Activated CD4-positive, alpha-beta T cell treated with anti-CD3 and anti-CD28 coated beads, Interleukin-2, amount 10 ng/mL, durations not matched to agents 7 days and 5 days (primary cell): ENCODE measurements at places on chromosomes 2 and 18. TPM values are rescaled to one million over a fixed set of nuclear protein-coding genes. Genes with fewer than 3 reads are reported as not detected.

TRPM8 gene
- not detected for total RNA-seq

GRCh38 chr2:112794841-112795240 is 10.5 kb upstream of the IL1A start:
- H3K36me3 ChIP-seq, result peaks cover 7% of the 10 kb centered on the region
- H3K4me3 ChIP-seq, result no peak overlapping the region
- no peak for DNase-seq
- peak overlapping the region; percentile 33 for H3K27ac ChIP-seq
- H3K4me1 ChIP-seq, result peaks cover 28% of the 10 kb centered on the region
- H3K27me3 ChIP-seq, result no peaks in the 10 kb centered on the region

DNA sequence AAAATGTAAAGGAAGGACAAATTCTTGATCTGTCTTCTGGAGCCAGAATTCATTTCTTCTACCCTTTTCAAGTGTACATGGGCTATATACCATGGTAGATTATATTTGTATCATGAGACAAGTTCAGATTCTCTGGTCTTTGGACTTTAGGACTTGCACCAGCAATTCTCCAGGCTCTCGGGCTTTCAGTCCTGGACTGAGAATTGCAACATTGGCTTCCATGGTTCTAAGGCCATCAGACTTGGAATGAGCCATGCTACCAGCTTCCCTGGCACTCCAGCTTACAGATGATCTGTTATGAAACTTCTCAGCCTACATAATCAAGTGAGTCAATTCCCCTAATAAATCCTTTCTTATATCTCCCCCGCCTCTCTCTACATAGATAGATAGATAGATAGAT is 33.3 kb downstream of the SRD5A2 start:
- no peaks in the 10 kb centered on the region for H3K36me3 ChIP-seq
- H3K27ac ChIP-seq, result no peak overlapping the region
- no peak for DNase-seq
- peaks cover 7% of the 10 kb centered on the region for H3K27me3 ChIP-seq
- no peaks in the 10 kb centered on the region for H3K4me1 ChIP-seq
- no peak overlapping the region for H3K4me3 ChIP-seq

CNOT9 gene
- total RNA-seq, result 71.0 TPM

DNA sequence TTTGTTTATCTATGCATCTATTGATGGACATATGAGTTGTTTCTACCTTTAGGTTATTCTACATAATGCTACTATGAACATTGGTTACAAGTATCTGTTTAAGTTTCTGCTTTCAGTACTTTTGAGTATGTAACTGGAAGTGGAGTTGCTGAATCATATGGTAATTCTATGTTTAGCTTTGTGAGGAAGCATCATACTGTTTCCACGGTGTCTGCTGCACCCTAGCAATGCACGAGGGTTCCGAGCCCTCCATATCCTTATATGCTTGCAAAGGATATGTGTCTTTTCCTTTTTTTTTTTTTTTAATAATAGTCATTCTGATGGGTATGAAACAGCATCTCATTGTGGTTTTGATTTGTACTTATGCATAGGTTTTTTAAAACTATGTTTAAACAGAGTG is 83.7 kb downstream of the FMNL2 start:
- H3K4me3 ChIP-seq, result no peak overlapping the region
- DNase-seq, result no peak
- peaks cover 14% of the 10 kb centered on the region for H3K4me1 ChIP-seq

GRCh38 chr2:136124805-136125204 is 6.9 kb upstream of the CXCR4 start:
- H3K4me1 ChIP-seq, result peaks cover 78% of the 10 kb centered on the region
- peaks cover 34% of the 10 kb centered on the region for H3K27me3 ChIP-seq
- H3K27ac ChIP-seq, result peak overlapping the region; percentile 3

GRCh38 chr2:9234680-9235146 is 28.1 kb downstream of the ASAP2 start:
- H3K27me3 ChIP-seq, result peaks cover 18% of the 10 kb centered on the region
- no peak overlapping the region for H3K4me3 ChIP-seq
- H3K27ac ChIP-seq, result no peak overlapping the region
- no peaks in the 10 kb centered on the region for H3K36me3 ChIP-seq

DNA sequence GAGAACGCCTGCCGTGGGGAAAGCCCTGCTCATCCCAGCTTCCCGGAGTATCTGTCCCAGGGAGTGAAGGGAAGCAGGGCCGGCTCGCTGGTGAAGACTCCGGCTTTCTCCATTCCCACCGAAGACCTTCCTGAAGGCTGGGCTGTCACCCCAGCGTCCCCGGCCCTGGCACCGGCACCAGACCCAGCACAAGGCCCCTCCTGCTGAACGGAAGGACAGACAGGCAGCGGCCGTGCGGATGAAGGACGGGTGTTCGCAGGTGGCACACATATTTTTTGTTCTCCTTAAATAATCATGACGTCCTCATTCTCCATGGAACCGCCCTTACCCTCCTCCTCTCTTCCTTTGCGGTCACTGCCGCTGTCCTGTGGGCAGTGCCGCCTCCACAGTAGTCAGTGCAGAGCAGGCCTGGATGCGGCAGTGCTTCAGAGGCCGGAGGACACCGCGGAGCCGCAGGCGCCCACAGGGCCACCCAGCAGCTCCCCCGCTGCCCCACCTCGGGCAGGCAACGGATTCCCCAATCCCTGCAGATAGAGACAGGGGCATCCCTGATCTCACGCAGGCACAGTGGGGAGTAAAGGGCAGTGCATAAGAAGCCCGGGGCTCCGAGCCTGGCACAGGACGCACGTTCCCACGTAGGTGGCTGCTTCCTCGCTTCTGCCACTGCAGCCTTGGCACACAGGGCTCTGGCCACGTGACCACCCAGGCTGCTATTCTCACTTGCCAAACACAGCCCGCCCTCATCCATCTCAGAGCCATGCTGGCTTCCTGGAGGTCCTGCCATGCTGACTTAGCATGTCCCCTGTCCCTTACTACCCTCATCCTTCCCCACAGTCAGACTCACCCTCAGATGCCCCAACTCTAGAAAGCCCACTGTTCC is 229.7 kb downstream of the EIPR1 start:
- no peak overlapping the region for H3K27ac ChIP-seq
- H3K36me3 ChIP-seq, result peaks cover 15% of the 10 kb centered on the region
- H3K27me3 ChIP-seq, result no peaks in the 10 kb centered on the region
- DNase-seq, result no peak

- H3K4me1 ChIP-seq, result no peaks in the 10 kb centered on the region
- no peak overlapping the region for H3K4me3 ChIP-seq
- no peak for DNase-seq
- no peaks in the 10 kb centered on the region for H3K36me3 ChIP-seq
- H3K27ac ChIP-seq, result no peak overlapping the region
These were observed 942 bp upstream of the CETN1 start for GRCh38 chr18:579238-579637.

GRCh38 chr2:61055557-61055956 is 10.1 kb upstream of the SANBR start:
- H3K4me3 ChIP-seq, result no peak overlapping the region
- no peaks in the 10 kb centered on the region for H3K27me3 ChIP-seq
- H3K27ac ChIP-seq, result no peak overlapping the region

HNMT gene
- total RNA-seq, result not detected

GALNT13 gene
- not detected for total RNA-seq

SPR gene
- 0.12 TPM for total RNA-seq

PARD6G gene
- 0.22 TPM for total RNA-seq

DNA sequence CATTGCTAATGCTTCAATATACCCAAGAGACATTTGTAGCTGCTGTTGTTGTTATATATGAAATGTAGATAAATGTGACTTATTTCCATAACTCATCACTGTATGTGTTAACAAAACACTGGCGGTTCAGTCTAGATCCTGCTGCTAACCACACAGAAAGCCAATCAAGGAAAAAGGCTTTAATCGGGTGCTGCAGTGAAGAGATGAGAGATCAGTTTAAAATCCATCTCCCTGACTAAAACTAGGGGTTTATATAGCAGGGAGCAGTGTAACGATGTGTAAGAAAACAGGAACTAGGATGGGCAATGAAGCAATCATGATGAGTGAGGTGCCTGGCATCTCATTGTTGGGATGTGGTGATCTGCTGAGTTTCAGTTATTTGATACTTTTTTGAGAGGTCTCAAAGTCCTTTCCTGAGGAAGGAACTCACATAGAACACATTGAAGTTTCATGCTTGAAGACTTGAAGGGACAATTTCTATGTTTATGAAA is 677.7 kb upstream of the CDH7 start:
- H3K4me3 ChIP-seq, result no peak overlapping the region
- no peaks in the 10 kb centered on the region for H3K36me3 ChIP-seq
- no peak overlapping the region for H3K27ac ChIP-seq
- H3K4me1 ChIP-seq, result no peaks in the 10 kb centered on the region
- no peaks in the 10 kb centered on the region for H3K27me3 ChIP-seq
- no peak for DNase-seq

EVA1A gene
- not detected for total RNA-seq

ADD2 gene
- 19.5 TPM for total RNA-seq

GRCh38 chr18:63339920-63340484 is 20.4 kb upstream of the BCL2 start:
- peak; percentile 58 for DNase-seq
- H3K4me3 ChIP-seq, result no peak overlapping the region
- H3K36me3 ChIP-seq, result peaks cover 41% of the 10 kb centered on the region
- H3K27ac ChIP-seq, result no peak overlapping the region
- H3K27me3 ChIP-seq, result no peaks in the 10 kb centered on the region

DNA sequence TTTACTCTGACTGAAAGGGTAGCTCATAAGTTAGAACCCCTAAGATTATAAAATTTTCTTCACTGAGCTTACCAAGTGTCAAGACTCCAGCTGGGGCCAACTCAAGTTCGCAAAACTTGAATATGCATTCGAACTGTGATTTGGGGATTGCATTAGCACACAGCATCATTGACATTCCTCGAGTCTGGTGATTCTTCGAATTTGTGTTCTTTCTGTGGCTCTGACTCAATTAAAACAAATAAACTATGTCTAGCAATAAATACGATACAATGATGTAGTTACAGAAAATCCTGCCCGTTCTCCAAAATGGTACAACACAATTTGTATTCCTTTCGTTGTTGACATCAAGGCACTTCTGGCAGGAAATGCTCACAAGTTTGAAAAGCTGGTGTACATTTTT is 11.1 kb downstream of the CCL20 start:
- H3K36me3 ChIP-seq, result no peaks in the 10 kb centered on the region
- no peak overlapping the region for H3K27ac ChIP-seq
- peaks cover 9% of the 10 kb centered on the region for H3K27me3 ChIP-seq
- DNase-seq, result no peak

CMPK2 gene
- 96.0 TPM for total RNA-seq

- no peak overlapping the region for H3K4me3 ChIP-seq
- no peak for DNase-seq
- H3K36me3 ChIP-seq, result no peaks in the 10 kb centered on the region
- H3K27ac ChIP-seq, result no peak overlapping the region
These were observed 247.9 kb upstream of the SYT4 start for GRCh38 chr18:43525169-43525568.

DOK1 gene
- total RNA-seq, result 34.4 TPM

GRCh38 chr2:218893349-218894150 is 12.9 kb downstream of the WNT10A start:
- peak overlapping the region; percentile 83 for H3K27ac ChIP-seq
- H3K27me3 ChIP-seq, result peaks cover 46% of the 10 kb centered on the region
- no peaks in the 10 kb centered on the region for H3K36me3 ChIP-seq
- DNase-seq, result no peak
- peak overlapping the region; percentile 47 for H3K4me3 ChIP-seq

DNA sequence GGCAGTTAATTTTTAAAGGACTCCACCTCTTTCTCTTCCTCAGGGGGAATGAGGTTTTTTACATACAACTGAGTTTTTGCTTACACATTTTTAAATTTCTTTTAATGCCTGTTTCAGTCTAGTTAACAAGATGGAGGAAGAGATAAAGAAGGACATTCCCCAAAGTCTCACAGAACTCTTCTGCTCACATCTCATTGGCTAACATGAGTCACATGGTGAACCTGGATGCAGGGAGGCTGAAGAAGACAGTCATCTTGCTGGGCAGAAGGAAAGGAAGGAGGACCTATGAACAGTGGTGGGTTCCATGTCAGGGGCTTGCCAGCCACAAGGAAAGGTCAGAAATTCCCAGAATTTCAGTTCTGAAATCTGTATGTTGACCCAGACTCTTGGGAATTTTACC is 10.4 kb upstream of the ST8SIA5 start:
- no peaks in the 10 kb centered on the region for H3K36me3 ChIP-seq
- no peaks in the 10 kb centered on the region for H3K4me1 ChIP-seq
- H3K4me3 ChIP-seq, result no peak overlapping the region
- no peak overlapping the region for H3K27ac ChIP-seq
- no peak for DNase-seq

DNA sequence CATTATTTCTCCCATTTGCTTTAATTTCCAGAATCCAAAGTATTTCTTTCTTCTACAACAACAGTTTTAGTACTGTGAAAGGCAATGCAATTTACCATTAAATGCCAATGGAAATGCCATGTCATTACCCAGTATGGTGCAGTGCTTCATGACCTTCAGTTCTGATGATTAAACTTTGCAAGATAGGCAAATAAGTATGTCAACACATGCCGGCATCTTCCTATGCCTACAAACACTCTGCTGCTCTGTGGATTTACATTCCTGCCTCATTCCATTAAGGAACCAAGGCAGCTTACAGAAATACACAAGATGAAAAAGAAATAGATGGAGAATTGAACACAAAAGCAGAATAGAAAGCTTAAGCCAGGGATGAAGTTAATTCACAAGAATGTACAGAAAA is 52.7 kb upstream of the PROKR1 start:
- peaks cover 11% of the 10 kb centered on the region for H3K4me1 ChIP-seq
- no peak overlapping the region for H3K4me3 ChIP-seq
- no peaks in the 10 kb centered on the region for H3K27me3 ChIP-seq
- DNase-seq, result no peak
- H3K27ac ChIP-seq, result no peak overlapping the region

ITGA6 gene
- total RNA-seq, result 46.7 TPM

DNAJC5G gene
- total RNA-seq, result not detected

VWC2L gene
- not detected for total RNA-seq

- peaks cover 26% of the 10 kb centered on the region for H3K4me1 ChIP-seq
- DNase-seq, result no peak
- H3K27ac ChIP-seq, result no peak overlapping the region
- H3K36me3 ChIP-seq, result peaks cover 6% of the 10 kb centered on the region
- H3K4me3 ChIP-seq, result no peak overlapping the region
These were observed 7.2 kb upstream of the KLHL29 start for GRCh38 chr2:23377771-23378170.

DNA sequence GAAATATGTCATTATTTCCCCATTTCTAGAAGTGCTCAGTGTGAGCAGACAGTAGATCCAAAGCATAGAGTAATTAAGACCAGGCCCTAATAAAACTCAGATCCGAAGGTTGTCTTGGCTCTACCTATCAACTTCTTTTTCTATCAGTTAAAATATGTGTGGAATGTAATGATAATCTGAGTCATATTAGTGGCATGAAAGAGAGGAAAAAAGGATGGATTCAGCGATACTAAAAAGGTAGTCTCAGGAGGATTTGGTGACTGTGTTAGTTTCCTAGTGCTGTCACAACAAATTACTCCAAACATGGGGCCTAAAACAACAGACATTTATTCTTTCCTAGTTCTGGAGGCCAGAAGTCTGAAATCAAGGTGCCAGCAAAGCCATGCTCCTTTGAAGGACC is 103.7 kb upstream of the NABP1 start:
- H3K4me1 ChIP-seq, result peaks cover 31% of the 10 kb centered on the region
- no peak for DNase-seq
- H3K36me3 ChIP-seq, result no peaks in the 10 kb centered on the region
- no peak overlapping the region for H3K4me3 ChIP-seq
- peaks cover 16% of the 10 kb centered on the region for H3K27me3 ChIP-seq
- H3K27ac ChIP-seq, result no peak overlapping the region

ATOH8 gene
- 0.10 TPM for total RNA-seq

CPSF3 gene
- total RNA-seq, result 58.2 TPM
